ENCODE measurements at places on chromosomes 7 and 10.

GRCh38 chr10:114310346-114310745, 71.3 kb downstream of the VWA2 start:
- DNase-seq = no peak

GRCh38 chr7:78924581-78924980, 528.9 kb downstream of the MAGI2 start:
- no peak for DNase-seq

GRCh38 chr10:117463545-117463920, 79.0 kb upstream of the EMX2 start:
- no peak for DNase-seq

DNA sequence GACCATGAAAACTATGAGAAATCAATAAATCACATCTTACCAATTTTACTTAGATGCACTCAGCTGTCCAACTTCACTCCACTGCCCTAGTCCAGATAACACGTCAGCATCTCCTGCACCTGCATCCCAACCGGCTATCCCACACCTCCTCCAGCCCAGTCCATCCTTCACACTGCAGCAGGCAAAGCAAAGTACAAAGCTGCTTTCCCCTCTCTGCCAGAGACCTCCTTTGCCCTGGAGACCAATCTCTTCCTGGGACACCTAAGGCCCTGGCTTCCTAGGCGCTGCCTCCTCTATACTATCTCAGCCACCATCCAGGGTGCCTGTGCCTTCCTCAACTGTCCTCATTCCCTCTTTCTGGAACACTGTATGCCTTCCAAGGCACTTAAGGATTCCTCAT, 90.3 kb upstream of the DDC start:
- DNase-seq = no peak

DNA sequence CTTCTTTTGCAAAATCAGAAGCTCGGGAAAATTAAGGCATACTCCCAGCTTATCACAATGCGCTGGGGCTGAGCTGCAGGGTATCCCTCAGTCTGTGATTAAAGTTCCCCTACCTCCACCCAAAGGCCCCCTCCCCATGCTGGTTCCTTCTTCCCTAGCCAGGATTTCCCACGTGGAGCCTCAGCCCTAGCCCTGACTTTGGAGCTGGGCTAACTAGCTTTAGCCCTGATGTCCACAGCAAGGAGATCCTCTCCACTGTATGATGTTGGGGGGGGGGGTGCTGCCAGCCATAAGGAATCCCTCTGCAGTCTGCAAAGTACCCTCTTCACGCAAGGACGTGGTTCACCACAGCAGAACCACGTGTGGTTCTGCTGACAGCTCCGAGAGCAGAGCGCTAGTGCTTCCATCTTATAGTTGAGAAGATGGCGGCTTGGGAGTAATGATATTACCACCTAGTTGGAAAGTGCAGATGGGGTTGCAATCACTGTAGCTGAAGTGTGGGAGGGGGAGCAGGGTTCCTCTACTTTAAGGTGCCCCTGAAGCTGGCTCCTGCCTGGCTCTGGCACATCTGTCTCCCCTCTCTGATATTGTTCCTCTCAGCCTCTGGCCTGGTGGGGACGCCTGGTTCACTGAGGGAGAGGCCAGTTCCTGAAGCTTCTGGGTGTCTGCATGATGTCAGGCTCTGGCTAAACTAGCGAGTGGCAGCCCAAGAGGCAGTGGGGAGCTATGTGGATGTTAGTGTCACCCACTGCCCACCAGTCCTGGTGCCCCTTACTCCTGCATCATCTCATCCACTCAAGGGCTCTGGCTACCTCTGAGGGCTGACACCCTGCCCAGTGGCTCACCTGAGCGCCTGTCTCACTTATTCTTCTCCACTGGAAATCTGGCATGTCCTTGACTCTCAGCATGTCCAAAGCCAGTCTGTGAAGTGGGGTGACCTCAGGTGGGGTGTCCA, 270.7 kb downstream of the RPS24 start:
- DNase-seq = no peak

- DNase-seq = no peak
Observed at GRCh38 chr10:13857451-13857850, 270.7 kb downstream of the PRPF18 start.

GRCh38 chr7:99210265-99210970, 2.5 kb upstream of the KPNA7 start:
- no peak for DNase-seq

GRCh38 chr7:148304083-148304335, 286.6 kb upstream of the C7orf33 start:
- DNase-seq = no peak

- DNase-seq = no peak
Observed at GRCh38 chr10:100551196-100551595, 15.5 kb downstream of the HIF1AN start.

GRCh38 chr7:82410461-82410860, 33.1 kb downstream of the CACNA2D1 start:
- no peak for DNase-seq

- DNase-seq = no peak
Observed at GRCh38 chr7:141700848-141701371, 1.1 kb downstream of the DENND11 start.

GRCh38 chr10:91838199-91838598, 40.0 kb downstream of the TNKS2 start:
- DNase-seq = no peak

DNA sequence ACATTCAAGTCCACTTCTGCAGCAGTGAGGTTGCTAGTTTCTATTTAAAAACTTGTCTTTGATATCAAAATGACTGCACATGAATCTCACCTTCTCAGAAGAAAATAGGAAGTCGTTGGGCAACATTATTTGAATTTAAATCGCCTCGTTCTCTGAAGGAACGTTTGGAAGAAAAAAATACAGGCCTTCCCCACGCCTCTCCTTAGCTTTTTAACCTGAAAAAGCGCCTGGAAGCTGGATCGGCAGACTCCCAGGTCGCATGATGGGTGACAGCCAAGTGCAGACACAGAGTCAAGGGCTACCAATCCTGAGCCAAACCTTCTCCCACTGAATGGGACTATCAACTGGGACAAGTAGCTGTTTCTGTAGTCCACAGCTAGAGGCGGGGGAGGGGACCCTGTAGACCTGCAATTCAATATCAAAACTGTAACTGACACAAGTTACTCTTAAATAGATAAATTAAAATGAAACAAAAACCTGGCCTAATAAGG, 2.2 kb downstream of the FAM53B start:
- peak; percentile 47 for DNase-seq

GRCh38 chr7:151824373-151824933, 52.5 kb downstream of the PRKAG2 start:
- DNase-seq = no peak

- peak; percentile 94 for DNase-seq
Observed at GRCh38 chr7:3300651-3301448, at the start of gene SDK1. SDK1 (plus strand) TSS chr7:3301252; CDS start chr7:3301587, 335 bp downstream.

DNA sequence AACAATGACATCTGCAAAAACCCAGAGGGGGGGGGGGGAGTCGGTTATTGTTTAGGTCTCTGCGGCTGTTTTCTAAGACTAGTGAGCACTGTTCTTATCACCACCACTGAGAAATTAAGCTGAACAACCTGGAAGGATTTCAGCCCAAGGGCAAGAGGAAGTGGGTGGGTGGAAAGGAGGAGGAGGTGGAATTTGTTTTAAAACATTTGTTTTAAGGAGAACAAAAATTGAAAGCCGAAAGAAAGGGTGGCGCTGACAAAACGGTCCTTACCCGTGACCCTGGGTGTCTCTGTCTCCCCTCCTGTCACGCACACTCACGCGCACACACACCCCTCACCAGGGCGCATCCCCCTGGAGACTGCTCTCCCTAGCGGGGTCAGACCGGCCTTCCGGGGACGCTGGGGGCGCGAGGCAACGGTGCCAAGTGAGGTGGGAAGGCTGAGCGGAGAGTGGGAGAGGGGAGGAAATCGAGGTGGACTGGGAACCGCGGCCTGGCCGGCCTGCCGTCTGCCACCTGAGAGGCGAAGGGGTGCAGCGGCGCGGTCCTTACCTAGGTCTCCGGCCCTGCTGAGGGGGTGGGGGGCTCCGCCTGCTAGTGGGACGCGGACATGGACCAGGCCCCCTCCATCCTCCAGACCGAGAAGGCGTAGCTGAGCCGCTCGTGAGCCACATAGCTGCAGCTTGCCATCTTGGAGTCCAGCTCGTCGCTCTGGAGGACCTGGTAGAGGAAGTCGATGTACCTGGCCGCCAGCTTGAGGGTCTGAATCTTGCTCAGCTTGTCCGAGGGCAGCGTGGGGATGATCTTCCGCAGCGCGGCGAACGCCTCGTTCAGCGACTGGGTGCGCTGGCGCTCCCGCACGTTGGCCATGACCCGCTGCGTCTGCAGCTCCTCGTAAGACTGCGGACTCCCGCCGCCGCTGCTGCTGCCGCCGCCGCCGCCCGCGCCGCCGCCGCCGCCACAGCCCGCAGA, 1.0 kb downstream of the TWIST1 start:
- no peak for DNase-seq

DNA sequence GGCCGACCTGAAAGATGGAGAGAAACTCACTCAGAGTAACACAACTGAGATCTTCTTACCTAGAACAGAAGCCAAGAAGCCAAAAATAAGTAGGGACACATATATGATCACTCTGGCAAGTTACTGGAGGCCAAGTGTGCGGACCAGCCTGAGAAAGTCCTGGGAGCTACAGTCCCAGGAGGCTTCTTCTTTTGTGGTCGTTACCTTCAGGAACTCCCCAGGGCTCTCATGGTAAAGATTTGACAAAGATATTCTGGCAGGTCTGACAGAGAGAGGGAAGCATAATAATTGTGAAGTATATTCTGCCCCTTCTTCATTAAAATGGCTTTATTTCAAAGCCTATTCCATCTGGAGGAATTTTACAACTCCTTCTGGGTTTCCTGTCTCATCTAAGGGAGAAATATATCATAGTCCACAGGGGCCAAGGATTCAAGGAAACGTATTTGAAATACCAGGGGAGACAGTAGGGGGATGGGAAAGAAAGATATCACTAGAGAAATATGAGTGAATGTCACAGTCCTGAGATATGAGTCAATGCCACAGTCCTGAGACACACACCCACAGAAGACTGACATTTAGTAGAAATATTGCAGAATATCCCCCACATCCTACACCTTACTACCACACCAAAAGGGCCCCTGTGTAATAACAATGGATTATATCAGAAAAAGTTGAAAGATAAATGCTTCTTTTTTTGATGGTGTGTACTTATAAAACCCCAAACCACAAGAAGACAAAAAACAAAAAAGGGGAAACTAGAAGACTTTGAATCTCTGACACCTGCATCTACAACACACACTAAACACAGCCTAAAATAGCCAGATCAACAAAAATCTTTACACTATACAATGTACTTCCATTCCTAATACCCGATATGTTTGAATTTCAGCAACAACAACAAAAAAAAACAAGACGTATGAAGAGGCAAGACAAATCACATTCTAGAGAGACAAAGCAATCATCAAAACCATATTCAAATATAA, 594.2 kb upstream of the NRG3 start:
- DNase-seq = no peak

DNA sequence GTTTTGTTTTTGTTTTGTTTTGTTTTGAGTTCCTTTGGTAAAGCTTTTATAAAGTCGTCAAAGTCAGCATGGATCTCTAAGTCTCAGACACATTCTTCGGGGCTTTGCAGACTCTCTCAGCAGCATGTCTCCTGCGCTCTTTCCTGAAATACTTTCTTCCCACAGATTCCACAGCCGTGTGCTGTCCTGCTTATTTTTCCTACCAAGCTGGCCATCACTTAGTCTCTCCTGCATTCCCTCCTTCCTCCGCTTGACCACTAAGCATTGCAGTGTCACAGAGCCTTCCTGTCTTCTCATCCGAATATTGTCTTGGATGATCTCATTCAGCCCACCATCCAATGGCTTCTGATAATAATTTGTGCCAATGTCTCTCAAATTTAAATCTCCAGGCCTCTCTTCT, 434.3 kb upstream of the C7orf33 start:
- DNase-seq = no peak

DNA sequence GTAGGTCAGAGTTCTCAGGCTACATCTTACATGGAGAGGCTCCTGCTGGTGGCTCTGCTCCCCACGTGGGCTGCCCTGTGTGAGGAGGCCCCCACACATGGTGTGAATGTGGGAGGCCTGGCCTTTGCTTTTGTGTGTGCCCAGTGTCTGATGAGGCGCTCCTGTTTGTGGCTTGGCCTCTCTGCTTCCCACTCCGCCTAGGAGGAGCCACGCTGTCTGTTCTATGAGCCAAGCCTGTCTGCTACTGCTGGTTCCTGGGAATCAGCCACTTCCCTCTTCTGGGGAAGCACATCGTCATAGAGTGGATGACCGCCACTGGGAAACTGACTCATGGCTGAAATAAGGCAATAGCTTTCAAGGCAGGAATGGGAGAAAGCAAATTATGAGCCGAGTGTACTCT, 87.1 kb downstream of the CYP26A1 start:
- no peak for DNase-seq

- no peak for DNase-seq
Observed at GRCh38 chr10:117346574-117346973, 28.7 kb downstream of the PDZD8 start.

- DNase-seq = no peak
Observed at GRCh38 chr10:110457851-110458250, 39.9 kb upstream of the DUSP5 start.

- DNase-seq = no peak
Observed at GRCh38 chr10:17101910-17102266, 27.7 kb downstream of the CUBN start.

DNA sequence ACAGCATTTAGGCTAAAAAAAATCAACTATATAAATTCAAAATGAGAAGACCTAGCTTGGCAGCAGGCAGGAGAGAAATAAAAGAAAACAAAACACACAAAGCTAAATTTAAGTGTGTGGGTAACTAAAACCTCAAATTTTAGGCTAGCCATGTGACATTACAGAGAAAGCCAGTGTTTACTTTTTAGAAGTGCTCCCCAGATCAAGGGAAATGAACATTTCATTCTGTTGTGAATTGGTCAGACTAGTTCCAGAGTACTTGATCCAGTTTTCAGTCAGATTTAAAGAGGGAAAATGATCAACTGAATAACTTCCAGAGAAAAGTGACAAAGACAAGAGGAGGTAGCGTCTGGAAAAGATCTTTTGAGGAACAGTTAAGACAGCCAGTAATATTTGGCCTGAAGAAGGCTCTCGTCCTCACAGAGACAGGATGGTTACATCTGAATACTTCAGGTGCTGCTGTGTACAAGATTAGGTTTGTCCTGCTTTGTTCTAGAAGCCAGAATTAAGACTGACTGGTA, 563.4 kb downstream of the KCNMA1 start:
- no peak for DNase-seq

- DNase-seq = no peak
Observed at GRCh38 chr7:123410273-123410904, 124.0 kb downstream of the IQUB start.

DNA sequence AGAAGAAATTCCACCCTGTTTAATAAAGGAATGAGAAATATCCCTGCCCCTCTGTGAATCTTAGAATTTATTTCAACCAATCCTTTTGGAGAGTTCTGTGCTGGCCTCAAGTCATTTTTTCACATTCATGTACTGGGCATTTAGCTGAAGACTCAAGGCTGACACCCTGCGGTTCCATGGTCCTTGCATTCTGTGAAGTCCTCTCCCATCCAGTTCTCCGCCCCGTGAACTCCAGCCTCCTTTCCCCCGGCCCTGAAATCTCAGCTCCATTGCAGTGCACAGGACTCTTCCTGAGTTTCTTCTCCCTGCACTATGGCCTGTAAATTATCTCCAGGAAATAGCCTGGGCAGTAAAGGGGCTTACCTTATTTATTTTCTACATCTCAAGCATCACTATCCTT, 183.0 kb upstream of the KCND2 start:
- no peak for DNase-seq

- no peak for DNase-seq
Observed at GRCh38 chr10:95792874-95793285, 36.9 kb downstream of the ENTPD1 start.
